Tracheal epithelial cell (primary cell): ENCODE measurements at places on chromosomes 11 and 22. TPM values are rescaled to one million over a fixed set of nuclear protein-coding genes. Genes with fewer than 3 reads are reported as not detected.

ZNF195 gene
- 22.6 and 28.4 TPM in 2 replicates for total RNA-seq

ANGPTL5 gene
- total RNA-seq: not detected in 2 replicates

RTN4RL2 gene
- not detected in 2 replicates for total RNA-seq

USP2 gene
- total RNA-seq: 0.96 TPM in 1 of 2 replicates, not detected in the other

OR8D1 gene
- not detected in 2 replicates for total RNA-seq

LINC01488 gene
- total RNA-seq: not detected in 2 replicates

SLC22A8 gene
- total RNA-seq: not detected in 2 replicates

TRIM48 gene
- under 0.01 TPM in 1 of 2 replicates, not detected in the other for total RNA-seq

DERL3 gene
- total RNA-seq: 1.2 TPM in 1 of 2 replicates, not detected in the other

BRD1 gene
- 19.8 and 26.2 TPM in 2 replicates for total RNA-seq

INS gene
- total RNA-seq: not detected in 2 replicates

OR52N4 gene
- total RNA-seq: not detected in 2 replicates

DENND6B gene
- total RNA-seq: 0.96 and 1.7 TPM in 2 replicates

SLC6A5 gene
- total RNA-seq: not detected in 2 replicates

MYRF gene
- under 0.01 and 0.72 TPM in 2 replicates for total RNA-seq

CRYAB gene
- 0.85 and 18.1 TPM in 2 replicates for total RNA-seq

CHKB gene
- total RNA-seq: 23.7 and 32.0 TPM in 2 replicates

CNGA4 gene
- total RNA-seq: 0.64 TPM in 1 of 2 replicates, not detected in the other

DRD4 gene
- not detected in 2 replicates for total RNA-seq

OR10A2 gene
- under 0.01 TPM in 1 of 2 replicates, not detected in the other for total RNA-seq

POU2AF3 gene
- not detected in 2 replicates for total RNA-seq

GGTLC2 gene
- total RNA-seq: not detected in 2 replicates

OR56A1 gene
- total RNA-seq: not detected in 2 replicates

APOL1 gene
- total RNA-seq: 7.2 and 56.9 TPM in 2 replicates
